ENCODE measurements at places on chromosomes 16 and 17. TPM values are rescaled to one million over a fixed set of nuclear protein-coding genes. Genes with fewer than 3 reads are reported as not detected.

SCGB1C2 gene
- total RNA-seq: not detected

C16orf96 gene
- total RNA-seq: 0.43 TPM

KIF19 gene
- total RNA-seq: 2.0 TPM

CRISPLD2 gene
- total RNA-seq: 57.2 TPM

CCR7 gene
- total RNA-seq: not detected

TAC4 gene
- total RNA-seq: not detected

Data from type B pancreatic cell (in vitro differentiated cells).